ENCODE measurements at places on chromosomes 11 and 22. TPM values are rescaled to one million over a fixed set of nuclear protein-coding genes. Genes with fewer than 3 reads are reported as not detected.

GRCh38 chr11:110356762-110357671 lies 60.6 kb upstream of the RDX start:
- DNase-seq: peak; percentile 59

DNA sequence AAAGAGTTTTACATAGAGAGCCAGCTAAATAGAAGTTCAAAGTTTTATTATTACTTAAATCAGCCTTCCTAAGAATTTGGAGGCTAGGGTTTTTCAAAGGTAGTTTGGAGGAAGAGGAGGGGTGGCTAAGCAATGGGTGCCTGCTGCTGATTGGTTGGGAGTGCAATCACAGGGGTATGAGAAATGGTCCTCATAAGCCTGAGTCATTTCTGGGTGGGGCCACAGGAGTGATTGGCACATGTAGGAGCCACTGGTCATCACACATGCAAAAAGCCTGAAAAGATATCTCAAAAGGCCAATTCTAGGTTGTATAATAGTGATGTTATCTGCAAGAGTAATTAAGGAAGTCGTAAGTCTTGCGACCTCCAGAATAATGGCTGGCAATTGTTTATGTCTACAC lies 12.9 kb downstream of the OR51L1 start:
- DNase-seq: no peak

DNA sequence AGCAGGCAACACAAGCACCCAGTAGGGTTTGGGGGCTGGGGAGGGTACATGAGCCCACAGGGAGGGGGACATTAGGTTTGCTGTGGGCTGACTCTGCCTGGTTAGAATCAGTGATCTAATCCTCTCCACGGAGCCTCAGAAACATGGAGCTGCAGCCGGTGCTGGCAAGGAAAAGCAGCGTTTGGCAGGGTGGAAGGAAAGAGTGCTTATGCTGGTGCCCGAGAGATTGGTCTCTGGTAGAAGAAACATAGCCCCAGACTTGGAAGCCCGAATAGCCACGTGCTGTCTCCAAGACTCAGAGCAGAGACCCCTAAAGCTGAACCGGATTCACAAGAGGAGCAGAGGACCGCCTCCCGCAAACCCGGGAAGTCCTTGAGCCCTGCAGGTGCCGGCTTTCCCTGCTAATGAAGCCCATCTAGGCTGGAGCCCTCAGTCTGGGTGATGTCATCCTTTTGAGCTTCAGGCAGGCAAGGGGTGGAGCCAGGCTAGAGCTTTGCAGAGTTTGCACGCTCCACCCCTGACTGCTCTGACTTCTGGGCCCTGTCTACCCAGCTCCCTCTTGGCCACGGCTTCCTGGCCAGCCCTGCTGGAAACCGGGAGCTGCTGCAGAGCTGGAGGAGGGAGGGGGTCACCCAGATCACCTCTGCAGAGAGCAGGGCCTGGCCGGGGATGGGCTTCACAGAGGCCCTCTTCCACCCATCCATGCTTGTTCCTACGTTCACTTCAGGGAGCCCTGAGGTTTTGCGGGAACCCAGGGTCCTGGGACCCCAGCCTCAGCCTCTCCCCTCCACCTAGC lies 35.0 kb upstream of the JAM3 start:
- no peak for DNase-seq

GRCh38 chr22:49786976-49787706 lies 40.5 kb downstream of the BRD1 start:
- DNase-seq: no peak

- DNase-seq: no peak
Observed at GRCh38 chr11:113634940-113635575, 71.0 kb downstream of the TMPRSS5 start.

DNA sequence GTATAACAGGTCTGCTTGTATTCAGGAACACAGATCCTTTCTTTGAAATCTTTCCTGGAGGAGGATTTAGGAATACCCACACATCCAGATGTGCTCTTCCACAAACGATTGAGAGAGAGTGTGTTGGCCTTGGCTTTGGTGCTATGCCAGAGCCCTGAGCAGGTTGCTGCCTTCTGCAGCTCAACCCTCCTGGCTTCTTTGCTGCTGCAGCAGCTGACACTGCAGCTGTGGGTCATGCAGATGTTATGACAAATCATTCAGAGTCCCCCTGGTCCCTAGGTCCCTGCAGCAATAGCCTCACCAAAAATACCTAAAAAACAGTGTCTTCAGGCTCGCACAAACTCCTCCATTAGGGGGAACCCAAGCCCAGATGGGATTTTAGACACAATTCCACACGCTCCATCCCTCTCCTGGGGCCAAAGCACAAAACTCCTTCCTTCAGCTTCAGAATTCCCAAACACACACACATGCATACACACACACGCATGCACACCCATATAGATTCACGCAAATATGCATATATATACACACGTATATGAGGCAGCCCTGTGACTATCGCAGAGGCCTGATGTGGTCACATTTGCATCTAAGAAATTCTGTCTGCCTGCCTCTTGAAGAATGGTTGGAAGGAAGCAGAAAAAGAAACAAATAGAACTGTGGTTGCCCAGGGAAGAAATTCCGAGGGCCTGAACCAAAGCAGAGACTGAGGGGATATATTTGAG lies 35.4 kb downstream of the SLN start:
- no peak for DNase-seq

DNA sequence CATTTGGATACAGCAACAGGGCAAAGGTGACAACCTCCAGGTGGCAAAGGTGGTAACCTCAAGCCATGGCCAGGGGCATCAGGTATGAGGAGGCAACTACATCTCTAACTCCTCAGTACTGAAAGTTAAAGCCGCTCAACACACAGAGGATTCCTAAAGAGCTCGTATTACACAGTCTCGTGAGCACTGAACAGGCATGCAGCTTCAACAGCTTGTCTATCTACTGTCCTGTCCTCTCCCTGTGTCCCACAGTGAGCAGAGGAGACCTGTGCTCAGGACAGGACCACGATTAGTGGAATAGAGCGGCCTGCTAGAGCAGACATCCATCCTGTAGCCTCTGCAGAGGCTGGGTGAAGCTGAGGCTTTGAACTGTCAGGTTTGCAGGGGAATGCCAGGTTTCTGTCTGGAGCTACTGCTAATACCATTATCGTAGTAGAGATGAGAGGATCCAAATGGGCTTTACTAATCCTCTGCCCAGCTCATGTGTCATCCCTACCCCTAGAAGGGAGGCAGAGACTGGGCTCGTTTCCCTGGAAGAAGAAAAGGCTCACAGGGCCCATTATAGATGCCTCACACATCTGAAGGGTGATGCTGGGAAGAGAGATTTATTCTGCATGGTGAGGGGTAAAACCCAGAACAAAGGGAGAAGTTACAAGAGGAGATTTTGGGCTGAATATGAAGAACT lies 415.2 kb downstream of the LARGE1 start:
- DNase-seq: no peak

DNA sequence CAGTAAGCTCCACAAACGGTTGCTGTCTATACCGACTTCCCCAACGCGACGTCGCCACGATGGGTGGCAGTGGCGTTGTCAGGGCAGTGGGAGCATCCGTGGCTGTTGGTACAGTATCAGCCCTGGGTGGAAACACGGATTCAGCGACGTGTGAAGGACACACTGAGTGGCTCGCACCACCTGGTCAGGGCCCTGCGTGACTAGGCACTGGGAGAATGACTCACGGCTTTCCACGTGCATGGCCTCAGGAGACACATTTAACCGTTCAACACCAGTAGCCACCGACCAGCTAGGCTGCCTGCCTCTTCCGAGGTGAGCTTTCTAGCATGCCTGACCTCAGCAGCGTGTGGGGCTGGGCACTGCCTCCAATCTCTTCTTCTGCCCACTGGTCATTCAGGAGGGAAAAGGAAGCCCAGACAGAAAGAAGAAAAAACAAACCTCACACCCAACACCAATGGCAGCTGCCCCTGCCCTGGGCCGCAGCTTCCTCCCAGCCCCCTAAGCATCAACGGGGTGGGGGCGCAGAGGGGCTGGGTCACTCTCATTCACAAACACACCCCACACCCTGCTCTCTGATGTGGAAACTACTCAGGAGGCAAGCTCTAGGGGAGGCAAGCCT lies 59.0 kb downstream of the MYH9 start:
- DNase-seq: peak; percentile 50

GRCh38 chr11:7020183-7020917 lies at the start of the genes NLRP14 and ZNF214:
NLRP14 (plus strand) TSS chr11:7020479; CDS start chr11:7038587, 18,108 bp downstream.
ZNF214 (minus strand) TSS chr11:7020346; CDS start chr11:7002835, 17,511 bp downstream.
- no peak for DNase-seq

- no peak for DNase-seq
Observed at GRCh38 chr11:60206616-60207015, 23.7 kb upstream of the MS4A6A start.

GRCh38 chr11:130166457-130166784 lies 6.8 kb downstream of the ST14 start:
- DNase-seq: peak; percentile 68

DNA sequence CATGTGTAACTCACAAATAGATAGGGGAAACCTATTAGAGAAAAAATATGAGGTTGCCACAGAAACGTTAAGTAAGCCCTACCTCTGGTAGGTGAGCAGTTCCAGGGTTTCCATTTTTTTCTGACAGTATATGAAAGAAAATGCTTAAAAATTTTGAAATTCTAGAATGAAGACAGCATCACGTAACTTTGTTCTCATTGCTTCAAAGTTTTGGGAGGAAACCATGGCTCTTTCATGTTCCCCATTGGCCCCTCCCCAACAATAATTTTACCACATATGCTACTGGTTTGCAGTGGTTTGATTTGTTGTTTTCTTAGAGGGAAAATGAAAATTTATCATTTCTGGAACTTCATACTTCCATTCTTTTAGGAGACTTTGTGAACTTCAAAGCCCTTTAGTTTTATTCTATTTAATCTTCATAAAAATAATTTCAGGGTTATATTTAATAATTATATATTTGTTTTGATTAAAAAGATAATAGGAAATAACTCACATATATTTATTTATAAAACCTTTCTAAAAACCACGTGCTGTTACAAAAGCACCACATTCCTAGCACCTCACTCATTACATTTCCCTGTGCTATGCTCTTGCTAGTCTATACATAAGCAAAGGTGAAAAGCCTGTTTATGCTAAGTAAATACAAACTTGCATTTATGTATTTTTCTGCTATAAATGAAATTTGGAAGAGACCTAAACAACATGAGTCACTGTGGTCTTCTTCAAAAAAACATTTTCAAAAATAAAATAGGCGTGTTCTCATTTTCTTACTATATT lies 113.4 kb downstream of the CASP12 start:
- DNase-seq: no peak

DNA sequence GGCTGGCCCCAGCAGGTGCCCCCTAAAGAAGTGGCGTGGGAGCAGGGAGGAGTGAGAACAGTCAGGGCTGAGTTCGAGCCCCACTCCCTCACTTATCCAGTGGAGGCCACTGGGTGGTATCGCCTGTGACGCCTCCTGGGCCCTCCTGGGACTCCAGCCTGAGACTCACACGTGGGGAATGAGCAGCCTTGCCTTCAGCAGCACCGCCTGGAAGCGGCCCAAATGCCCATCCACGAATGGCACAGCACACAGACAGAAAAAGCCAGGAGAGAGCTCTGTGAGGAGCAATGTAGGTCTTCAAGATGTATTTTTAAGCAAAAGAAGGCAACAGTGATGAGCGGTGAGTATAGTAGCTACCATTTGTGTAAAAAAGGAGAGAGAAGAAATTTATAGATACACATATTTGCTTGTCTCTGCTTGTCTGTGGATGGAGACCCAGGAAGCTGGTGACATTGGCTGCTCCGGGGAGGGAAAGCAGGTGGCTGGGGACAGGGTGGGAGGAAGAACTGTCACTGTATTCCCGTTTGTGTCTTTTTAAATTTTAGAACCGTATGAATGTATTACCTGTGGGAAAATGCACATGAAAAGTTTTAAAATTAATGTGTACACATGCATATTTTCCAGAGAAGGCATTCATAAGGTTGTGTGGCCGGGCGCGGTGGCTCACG lies 13.2 kb downstream of the KCNJ4 start:
- no peak for DNase-seq

DNA sequence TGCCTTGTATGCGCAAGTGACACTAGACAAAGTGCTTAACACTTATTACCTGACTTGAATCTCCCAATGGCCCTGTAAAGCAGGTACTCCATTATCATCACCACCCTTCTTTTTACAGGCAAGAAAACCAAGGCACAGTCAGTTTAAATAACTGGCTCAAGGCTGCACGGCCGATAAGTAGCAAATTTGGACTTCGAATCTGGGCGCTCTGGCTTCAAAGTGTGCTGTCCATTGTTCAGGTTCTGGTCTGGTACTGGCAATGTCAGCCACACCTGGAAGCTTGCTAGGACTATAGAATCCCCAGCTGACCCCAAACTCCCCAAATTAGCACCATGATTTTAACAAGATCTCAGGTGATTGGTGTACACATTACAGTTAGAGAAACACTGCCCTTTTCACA lies 19.3 kb upstream of the EHF start:
- DNase-seq: no peak

GRCh38 chr11:7890417-7891172 lies 40.5 kb downstream of the OR10A6 start:
- DNase-seq: no peak

- DNase-seq: no peak
Observed at GRCh38 chr11:34792814-34793258, 123.3 kb downstream of the APIP start.

DNA sequence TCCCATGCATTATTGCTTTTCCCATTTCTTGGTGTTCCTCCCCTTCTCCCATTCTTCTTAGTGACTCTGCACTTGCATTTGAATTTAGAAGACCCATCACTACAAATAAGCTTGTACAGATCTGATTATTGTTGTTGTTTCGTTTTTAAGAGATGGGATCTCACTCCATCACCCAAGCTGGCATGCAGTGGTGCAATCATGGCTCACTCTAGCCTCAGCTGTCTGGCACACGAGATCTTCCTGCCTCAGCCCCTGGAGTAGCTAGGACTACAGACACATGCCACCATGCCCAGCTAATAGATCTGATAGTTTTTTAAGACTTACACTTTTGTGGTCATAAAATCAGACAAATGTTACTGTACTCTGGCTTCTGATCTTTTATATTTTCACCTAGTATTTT lies 252.1 kb downstream of the DDX10 start:
- DNase-seq: no peak

DNA sequence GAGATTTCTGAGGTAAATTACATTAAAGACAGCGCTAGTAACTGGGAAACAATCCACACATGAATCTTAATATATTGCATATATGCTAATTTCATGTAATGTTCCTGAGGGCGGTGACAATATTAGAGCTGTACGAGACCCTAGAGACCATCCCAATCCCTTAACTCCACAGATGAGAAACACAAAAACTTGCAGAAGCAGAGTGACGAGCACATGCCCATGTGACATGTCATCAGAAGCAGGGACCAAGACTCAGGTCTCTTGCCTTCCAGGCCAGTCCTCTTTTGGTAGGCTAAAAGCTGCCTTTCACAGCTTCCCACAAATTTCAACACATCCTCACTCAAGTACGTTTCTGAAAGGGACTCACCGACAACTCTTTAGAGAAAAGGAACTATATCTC lies 11.8 kb downstream of the MAPK1 start:
- DNase-seq: no peak

- DNase-seq: no peak
Observed at GRCh38 chr11:32433101-32433913, 2.0 kb downstream of the WT1 start.

- DNase-seq: no peak
Observed at GRCh38 chr11:121367001-121367843, 74.7 kb downstream of the SC5D start.

The UBE4A gene
- total RNA-seq: 30.9 TPM

The CXCR5 gene
- total RNA-seq: not detected

The ARL2 gene
- 97.5 TPM for total RNA-seq

The ACR gene
- total RNA-seq: not detected

The DDT gene
- total RNA-seq: 67.9 TPM

The FIBIN gene
- not detected for total RNA-seq

Measured in PC-9 (cell line).